SK-N-SH (cell line): ENCODE measurements at places on chromosomes 7 and 10. TPM values are rescaled to one million over a fixed set of nuclear protein-coding genes. Genes with fewer than 3 reads are reported as not detected.
A peak's percentile ranks its signal among the peaks of the same experiment; 100 is the strongest.

DNA sequence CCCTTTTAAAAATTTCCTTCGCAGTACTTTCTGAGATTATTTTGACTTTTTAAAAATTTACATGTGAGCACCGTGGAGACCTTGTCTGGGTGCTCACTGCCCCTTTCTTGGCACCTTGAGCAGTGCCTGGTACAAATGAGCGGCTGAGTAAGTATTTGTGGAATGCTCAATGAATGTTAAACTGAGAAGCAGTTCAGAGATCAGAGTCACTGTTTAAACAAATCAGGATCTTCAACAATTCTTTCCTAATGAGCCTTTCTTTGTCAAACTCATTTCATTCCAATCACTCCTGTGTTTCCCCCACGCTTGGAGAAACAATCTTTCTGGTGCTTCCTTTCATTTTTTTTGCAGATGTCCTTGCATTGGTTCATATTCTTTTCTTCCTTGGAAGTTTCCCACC, 611.3 kb upstream of the GALNT17 start:
- no peak for DNase-seq

GRCh38 chr10:18610517-18610916, 40.9 kb downstream of the NSUN6 start:
- DNase-seq: peak; percentile 5

GRCh38 chr10:99999319-100000108, 10.2 kb downstream of the DNMBP start:
- no peak for DNase-seq

- DNase-seq: no peak
Observed at GRCh38 chr7:82631998-82632397, 188.4 kb upstream of the CACNA2D1 start.

- DNase-seq: no peak
Observed at GRCh38 chr7:53340220-53340619, 304.8 kb downstream of the POM121L12 start.

- DNase-seq: no peak
Observed at GRCh38 chr7:76300166-76300731, 2.2 kb upstream of the HSPB1 start.

DNA sequence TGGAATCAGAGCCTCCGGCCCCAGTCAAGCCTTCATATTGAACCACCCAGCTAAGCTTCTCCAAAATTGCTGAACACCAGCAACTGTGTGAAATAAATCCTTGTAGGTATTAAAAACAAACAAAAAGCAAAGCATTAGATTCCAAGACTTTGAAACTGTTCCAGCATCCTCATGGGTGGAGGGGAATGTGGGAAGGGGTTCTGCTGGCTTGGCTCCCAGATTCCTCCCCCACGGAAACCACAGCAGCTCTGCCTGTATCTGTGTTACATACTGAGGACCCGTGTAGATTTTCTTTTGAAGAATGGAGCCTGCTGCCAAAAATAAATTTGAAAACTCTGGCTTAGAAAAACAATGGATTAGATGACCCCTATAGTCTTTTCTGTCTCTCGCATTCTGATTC, 20.0 kb downstream of the AKR1B1 start:
- DNase-seq: no peak

DNA sequence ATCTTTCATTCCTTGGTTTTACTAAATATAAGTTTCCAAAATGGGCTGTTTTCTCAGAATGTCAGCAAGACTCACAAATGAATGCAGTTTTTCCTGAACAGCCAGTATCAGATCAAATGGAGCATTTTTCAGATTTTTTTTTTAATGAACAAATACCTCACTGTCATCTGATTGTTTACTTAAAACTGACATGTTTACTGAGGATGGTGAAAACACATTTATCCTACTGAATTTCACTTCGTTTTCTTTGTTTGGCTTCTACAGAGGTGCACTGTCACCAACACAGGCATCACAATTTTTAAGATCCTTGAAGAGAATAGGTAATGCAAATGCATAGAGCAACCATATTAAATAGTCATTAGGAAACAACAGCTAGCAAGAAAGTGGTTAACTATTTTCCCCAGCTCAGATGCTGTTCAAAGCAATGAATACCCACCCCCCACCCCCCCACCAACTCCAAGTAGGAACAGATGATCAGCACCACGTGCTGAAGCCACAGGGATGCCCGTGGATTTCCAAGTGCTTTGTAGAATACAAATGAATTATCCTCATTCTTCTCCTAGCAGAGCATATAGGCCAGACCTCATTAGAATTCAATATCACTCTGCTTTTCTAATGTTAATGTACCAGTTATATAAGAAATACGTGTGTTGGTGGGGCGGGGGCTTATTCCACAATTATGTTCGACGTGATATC, 205.9 kb downstream of the SKAP2 start:
- no peak for DNase-seq

GRCh38 chr10:91162495-91163268, 57.8 kb upstream of the PCGF5 start:
- DNase-seq: peak; percentile 85

DNA sequence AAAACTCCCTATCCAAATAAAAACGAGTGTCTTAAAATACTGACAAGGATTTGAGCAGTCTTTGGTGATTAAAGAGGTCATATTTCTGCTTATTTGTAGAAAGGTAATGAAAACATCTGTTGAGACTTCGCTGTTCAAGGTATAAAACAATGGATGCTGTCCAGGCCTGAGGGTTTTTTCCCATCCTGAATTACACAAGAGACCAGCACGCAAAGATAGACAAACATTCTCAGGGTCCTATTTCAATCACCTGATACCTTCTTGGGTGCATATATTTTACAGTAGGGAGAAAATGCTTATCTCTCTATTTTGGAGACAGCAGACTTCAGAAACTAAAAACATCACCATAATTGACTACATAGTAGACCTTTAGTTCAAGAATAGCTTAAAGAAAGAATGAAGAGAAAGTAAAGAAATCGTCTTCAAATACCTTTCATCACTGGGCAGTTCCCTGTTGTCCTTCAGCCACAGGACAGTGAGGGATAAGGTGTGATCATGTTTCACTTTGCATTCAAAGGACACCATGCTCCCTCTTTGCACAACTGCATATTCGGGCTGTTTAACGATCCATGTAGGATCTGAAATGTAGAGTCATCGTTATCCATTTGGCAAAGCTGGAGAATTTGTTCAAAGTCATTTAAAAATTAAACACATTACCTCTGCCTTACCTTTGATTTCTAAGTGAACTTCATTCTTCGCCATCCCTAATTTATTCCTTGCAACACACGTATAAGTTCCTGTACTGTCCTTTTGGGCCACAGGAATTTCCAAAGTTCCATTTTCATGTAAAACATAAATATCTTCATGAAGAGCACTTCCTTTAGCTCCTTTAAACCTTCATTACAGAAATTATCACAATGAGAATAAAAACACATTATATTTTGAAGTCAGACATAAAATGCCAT, 63.7 kb upstream of the LAMB4 start:
- DNase-seq: no peak

- no peak for DNase-seq
Observed at GRCh38 chr10:75272094-75272493, 36.3 kb upstream of the COMTD1 start.

DNA sequence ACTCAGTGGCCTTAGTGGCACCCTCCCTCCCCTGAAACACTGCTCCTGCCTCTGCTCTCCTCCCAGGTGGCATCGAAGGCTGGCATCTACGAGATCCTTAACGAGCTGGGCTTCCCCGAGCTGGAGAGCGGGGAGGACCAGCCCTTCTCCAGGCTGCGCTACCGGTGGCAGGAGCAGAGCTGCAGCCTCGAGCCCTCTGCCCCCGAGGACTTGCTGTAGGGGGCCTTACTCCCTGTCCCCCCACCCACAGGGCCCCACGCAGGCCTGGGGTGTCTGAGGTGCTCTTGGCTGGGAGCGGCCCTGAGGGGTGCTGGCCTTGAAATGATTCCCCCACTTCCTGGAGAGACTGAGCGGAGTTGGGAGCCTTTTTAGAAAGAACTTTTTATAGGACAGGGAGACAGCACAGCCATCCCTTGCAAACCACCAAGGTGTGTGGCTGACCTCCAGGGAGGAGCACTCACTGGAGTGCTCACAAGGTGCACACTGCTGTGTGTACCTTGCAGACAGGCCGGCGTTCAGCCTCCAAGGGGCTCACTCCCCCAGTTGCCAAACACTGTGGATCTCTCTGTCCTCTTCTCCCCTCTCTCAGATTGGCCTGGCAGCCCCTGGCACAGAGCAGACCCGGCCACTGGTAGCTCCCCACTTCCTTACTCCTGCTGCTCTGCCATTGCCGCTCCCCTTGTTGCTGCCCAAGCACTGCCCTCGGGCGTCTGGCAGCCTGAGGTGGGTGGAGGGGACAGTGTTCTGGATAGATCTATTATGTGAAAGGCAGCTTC, 35.8 kb downstream of the PRF1 start:
- no peak for DNase-seq

DNA sequence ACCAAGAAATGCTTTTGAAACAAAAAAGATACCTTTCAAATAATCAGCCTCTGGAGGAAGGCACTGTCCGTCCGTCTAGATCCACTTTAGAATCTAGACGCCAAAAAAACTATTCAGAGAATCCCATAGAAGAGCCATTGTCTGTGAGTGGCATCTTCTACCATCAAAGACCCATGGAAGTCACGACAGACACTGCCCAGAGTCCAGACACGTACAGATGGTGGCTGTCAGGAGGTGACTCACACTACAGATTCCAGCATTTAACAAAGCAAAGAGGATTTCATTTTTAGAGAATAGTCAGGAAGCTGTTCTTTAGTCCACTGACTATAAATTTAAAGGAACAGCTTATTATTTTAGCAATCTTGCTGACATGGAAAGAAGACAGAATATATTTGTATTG, 11.7 kb downstream of the C1QL3 start:
- no peak for DNase-seq

DNA sequence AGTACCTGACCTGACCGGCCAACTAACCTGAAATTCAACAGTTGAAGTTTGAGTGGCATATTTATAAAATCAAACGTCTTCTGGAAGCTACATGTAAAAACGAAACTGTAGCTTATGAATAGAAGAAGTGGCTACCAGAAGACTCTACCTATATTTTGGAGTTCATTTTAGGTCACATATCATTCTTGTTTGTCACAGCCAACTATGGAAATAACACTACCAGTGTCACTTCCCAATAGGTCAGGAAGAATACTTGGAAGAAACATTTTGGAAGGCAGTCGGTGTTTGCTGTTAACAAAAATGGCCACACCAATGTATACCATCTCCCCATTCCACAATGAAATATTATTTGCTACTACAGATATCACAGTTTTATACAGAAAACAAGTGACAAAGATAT, 12.6 kb downstream of the TWIST1 start:
- no peak for DNase-seq

DNA sequence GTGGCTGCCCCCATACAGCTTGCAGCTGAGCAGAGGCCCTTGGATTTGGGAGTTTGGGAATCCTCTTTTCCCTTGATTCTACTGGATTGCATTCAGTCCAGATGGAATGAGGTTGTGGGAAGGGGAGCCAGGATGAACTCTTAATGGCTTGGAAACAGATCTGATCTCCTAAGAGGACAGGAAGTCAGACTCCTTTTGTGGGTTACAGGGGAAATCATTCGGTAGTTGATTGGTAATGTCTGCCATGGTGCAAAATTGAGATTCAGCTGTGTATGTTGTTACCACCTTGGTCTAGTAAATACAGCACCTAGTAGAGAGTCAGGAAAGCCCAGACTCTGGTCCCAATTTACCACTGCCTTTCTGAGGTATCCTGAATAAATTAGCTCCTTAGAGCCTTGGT, 144.2 kb upstream of the TNRC18 start:
- DNase-seq: peak; percentile 25

DNA sequence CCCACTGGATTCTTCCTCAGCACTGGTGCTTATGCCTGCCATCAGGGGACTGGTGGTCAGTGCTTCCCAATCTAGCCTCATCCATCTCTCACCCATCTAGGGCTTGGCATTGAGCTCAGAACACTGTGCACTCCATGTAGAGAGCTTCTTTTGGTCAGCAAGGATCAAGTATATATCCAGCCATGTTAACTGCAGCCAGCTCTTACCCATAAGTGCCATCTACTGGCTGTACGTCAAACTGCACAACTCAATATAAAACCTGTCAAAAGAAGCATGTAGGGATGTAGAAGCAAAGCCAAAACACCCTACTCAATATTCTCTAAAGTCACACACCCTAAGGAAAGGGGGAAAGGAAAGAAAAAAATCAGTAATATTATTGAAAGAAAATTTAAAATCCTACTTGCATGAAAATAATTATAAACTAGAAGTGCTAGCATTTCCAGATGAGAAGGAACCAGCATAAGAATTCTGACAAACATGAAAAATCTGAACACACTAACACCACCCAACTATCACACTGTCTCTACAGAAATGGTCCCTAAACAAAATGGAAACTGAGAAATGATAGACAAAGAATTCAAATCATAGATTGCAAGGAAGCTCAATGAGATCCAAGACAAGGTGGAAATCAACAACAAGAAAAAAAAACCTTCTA, 531.1 kb upstream of the STEAP1 start:
- peak; percentile 37 for DNase-seq

DNA sequence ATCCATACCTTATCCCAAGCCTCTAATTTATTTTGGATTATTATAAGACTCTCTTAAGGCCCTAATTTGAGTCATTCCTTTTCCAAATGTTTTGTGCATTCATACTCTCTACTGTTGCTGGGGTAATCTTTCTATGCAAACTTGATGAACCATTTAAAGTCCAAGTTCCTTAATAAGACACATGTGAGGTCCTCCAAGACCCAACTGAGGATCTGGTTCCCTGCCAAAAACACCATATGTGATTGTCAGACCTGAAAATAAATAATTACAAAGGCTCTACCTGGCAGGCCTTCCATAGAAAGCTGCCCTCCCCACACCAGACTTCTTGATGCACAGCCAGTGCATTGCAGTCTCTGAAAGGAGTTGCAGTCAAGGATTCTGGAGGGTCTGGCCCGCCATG, 257.9 kb upstream of the AKR1E2 start:
- DNase-seq: no peak

GRCh38 chr7:117118579-117119180, 165.4 kb downstream of the ST7 start:
- no peak for DNase-seq

- no peak for DNase-seq
Observed at GRCh38 chr10:96188916-96189315, 58.8 kb downstream of the ZNF518A start.

- DNase-seq: no peak
Observed at GRCh38 chr10:97020452-97021400, 165.0 kb downstream of the SLIT1 start.

- no peak for DNase-seq
Observed at GRCh38 chr7:51310131-51310583, 6.5 kb downstream of the COBL start.

DNA sequence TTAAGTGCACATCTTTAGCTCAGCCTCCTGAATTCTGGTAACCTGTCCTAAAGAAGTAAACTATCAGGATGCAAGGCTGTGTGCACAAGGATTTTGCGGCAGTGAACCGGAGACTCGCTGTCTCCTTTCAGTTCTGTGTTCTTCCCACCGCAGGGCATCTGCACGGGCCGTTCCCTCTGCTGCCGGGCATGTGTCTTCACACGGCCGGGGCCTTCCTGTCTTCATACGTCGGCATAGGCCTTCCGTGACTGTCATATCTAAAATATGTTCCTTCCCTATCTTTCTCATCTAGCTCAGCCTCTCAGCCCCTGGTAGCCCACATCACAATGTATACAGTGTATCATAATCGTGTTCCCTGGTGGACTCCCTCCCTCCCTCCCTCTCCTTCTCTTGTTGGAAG, 16.4 kb downstream of the PALD1 start:
- DNase-seq: no peak

- no peak for DNase-seq
Observed at GRCh38 chr7:130442601-130443000, 1.8 kb upstream of the CEP41 start.

The OR13A1 gene
- not detected in 2 replicates for polyA plus RNA-seq

The ZNF804B gene
- polyA plus RNA-seq: not detected in 2 replicates

The GIMAP4 gene
- polyA plus RNA-seq: not detected in 2 replicates

The PARD3 gene
- polyA plus RNA-seq: 29.4 and 38.9 TPM in 2 replicates

The ZCCHC24 gene
- 15.8 and 16.2 TPM in 2 replicates for polyA plus RNA-seq

The VWA2 gene
- polyA plus RNA-seq: not detected in 2 replicates

The AGAP9 gene
- 9.1 and 9.9 TPM in 2 replicates for polyA plus RNA-seq

The TEX36 gene
- not detected in 2 replicates for polyA plus RNA-seq
